ENCODE measurements at places on chromosomes 13 and 19.

GRCh38 chr19:34269081-34269480, 14.7 kb downstream of the GARRE1 start:
- peak; percentile 10 for DNase-seq

DNA sequence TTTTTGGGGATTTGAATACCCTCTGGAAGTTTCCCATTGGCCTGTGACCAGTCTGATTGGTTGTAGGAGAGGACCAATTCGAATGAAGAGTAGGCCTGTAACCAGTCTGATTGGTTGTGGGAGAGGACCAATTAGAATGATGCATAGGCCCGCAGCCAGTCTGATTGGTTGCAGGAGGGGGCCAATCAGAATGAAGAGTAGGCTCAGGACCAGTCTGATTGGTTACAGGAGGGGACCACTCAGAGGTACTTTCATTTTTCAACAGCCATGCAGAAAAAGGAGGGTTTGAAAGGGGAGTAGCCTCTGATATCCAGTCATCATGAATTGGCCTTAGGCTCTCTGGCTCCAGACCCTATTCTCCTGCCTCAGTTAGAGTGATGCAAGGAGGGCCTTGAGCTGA, 30.4 kb upstream of the SLC1A5 start:
- DNase-seq = peak; percentile 16

GRCh38 chr13:111129465-111130115, 14.5 kb downstream of the ARHGEF7 start:
- no peak for DNase-seq

DNA sequence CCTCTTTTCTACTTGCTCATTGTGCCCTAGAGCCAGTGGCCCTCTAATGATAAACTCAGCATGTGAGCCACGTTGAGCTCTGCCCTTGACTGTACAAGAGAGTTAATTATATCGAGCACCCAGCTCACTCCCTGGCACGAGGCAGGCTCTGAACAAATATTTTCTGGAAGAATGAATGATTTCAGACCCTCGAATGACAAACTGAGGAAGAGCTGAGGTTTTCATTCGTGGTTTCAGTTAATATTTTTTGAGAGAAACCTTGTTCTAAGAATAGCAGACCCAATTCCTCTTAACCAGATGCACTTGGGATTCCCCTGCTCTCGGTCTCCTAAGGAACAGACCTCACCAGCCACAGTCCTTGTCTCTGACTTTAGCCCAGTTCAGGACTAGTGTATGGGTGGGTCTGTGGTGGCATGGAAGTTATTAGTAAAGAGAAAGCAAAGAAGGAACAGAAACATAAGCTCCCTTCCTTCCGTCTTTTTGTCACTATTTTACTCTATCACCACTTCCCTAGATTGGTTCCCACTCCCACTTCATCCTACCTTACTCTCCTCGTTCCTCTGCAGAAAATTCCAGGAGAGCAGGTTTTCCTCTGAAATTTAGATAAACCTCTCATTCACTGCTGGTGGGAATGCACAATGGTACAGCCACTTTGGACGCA, 22.1 kb upstream of the WDFY2 start:
- DNase-seq = peak; percentile 27

GRCh38 chr13:43405457-43405856, 381.3 kb downstream of the ENOX1 start:
- DNase-seq = no peak

DNA sequence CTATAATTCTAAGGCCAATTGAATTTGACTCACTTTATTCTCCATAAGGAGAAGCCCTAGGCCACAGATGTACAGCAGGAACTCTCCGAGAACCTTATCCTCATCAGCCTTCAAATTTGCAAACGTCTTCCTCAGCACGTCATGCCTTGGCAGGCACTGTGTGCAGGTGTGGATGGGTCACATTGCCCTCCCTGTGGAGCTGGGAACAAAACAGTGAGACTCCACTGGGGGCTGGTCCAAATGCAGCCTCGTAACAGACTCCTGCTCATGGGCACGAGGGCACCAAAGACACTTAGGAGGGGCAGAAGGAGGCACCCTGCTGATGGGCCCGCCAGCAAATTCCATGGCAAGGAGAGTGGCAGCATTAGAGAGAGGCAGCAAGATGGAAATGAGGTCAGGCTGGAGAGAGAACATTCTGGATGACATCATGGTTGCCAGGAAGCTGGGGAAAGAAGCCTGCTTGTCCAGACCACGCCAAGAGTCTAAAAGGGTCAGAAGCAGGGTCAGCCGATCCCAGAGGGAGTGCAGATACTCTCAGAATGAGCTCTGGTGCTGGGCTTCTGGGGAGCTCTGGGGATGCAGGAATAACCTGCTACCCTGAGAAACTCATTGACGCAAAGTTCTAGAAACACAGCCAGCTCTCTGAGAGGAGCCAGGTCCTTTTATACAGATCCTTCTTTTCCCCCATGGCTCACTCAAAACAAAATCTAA, 242.2 kb downstream of the B3GLCT start:
- DNase-seq = no peak

- DNase-seq = peak; percentile 46
These were observed 11.0 kb downstream of the CYTH2 start for GRCh38 chr19:48480183-48480557.

DNA sequence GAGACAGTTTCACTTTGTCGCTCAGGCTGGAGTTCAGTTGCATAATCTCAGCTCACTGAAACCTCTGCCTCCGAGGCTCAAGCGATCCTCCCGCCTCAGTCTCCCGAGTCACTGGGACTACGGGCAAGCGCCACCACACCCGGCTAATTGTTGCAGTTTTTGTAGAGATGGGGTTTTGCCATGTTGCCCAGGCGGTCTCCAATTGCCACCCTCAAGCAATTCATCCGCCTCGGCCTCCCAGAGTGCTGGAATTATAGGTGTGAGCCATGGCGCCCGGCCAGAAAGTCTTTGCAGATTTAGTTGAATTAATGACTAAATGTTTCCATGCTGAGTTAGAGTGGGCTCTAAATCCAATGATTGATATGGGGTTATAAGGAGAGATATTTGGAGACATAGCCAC, 4.5 kb upstream of the CADM4 start:
- no peak for DNase-seq

DNA sequence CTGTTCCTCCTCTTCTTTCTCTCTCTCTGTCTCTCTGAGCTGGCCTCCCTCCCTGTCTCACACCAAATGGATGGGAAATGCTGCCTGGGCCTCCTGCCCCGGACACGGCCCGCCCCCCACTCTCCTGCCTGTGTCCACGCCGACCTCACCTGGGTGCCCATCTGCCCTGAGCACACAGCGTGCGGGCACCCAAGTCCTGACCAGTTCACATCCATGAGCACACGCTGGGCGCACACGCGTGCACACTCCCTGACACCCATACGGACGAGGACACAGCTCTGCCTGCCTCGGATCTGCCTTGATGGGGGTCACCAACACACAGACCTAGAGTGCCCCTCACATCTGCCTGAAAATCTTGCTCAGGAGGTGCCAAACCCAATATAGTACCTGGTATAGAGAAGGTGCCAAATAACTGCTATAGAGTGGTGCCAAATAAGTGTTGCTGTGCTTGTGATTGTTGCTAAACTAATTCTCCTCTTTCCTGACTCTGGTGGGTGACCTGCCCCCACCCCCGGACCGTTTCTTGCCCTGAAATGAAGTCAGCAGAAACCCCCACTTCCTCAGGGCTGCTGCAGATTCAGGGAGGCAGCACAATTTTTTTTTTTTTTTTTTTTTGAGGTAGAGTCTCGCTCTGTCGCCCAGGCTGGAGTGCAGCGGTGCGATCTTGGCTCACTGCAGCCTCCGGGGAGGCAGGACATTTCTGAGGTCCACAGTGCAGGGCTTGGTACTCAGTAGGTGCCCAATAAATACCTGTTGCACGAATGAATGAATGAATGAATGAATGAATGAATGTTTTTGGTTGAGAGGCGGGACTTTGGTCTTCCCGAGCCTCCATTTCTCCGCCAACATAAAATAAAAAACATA, 4.6 kb downstream of the NFIC start:
- DNase-seq = no peak

DNA sequence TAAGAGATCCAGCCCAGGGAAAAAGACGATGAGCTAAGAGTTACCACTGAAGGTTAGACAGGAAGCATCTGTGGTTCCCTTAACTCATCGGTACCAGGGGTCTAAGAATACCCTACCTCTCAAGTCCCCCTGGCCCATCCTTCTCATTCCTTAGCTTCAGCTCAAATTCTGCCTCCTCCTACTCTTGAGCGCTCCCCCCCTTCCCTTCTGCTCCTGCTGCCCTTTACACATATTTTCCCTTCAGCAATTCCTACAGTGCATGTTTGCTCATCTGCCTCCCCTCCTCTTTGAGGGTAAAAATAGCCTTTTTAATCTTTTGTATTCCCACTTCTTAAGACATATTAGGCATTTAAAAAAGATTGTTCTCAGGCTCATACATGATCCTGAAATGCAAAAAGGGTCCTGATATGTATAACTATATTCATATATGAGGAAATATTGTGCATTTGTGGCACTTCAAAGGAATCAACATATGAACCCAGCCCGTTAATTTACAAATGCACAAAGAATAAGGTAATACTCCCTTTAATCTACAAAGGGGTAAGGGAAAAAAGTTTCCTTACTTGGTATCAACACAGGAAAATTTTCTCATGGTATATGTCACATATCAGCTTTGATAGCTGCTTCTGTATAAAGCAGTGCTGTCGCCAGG, 33.1 kb downstream of the LNX2 start:
- DNase-seq = no peak

DNA sequence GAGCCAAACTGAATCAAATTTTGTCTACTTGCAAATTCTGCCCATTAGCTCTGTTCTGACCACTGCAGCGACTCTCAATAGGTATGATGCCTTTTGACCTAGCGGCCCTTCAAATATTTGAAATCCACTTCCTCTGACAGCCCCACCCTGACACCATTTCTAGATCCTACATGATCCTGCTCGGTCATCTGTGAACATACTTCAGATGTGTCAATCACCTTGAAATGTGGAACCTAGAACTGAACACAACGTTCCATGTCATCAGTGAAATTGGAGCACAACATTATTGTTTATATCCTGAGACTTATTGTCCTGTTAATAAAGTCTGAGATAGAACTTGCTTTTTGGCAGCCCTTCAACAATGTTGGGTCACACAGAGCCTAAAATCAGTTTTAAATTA, 98.2 kb downstream of the UBL3 start:
- DNase-seq = no peak

DNA sequence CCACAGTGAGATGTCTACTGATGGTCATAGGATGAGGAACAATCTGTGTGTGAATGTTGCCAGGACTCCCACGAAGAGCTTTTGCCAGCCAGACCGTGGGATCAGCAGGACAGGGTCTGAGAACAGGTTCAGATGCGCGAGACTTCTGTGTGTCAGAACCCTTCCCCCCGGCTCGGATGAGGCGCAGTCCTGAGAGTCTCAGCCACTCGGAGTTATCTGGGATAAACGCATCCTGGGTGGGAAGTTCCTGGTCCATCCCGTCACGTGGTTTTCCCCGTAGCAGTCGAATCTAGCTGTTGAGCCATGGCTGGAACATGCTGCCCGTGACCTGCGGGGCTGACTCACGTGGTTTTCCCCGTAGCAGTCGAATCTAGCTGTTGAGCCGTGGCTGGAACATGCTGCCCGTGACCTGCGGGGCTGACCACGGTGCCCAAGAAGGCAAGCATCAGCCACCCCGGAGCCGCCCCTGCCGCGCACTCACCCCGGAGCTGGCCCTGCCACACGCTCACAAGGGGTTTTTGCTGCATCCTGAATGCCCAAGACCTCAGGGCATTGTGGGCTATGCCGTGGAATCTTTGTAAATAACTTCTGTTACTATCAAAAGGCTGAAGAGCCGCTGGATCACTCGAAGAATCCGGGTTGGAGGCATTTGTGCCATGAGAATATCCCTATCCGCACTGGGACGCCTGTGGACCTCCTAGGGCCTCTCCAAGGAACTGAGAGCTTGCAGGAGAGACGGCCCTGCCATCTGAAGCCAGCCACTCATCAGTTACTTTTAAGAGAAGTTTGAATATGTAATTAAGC, 130.8 kb upstream of the MCF2L start:
- DNase-seq = no peak

GRCh38 chr13:46992383-46992952, 95.6 kb upstream of the HTR2A start:
- no peak for DNase-seq

DNA sequence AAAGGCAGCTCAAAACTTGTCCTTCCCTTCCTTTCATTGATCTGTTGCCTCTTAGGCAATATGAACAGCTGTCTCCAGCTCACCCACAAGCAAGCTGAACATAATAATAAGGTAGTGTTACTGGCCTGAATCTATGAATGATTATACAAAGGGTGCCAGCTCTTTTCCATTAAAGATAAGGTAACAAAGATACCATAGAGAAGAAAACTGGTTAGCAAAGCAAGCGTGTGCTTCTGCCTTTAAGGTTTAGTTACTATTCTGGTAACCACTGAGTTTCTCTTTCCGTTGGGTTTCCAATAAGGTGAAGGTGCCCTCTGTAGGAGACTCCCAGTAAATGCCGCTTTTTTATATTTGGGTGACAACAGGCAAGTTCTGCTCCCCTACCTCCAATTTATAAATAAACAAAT, 12.1 kb upstream of the DACH1 start:
- DNase-seq = no peak

DNA sequence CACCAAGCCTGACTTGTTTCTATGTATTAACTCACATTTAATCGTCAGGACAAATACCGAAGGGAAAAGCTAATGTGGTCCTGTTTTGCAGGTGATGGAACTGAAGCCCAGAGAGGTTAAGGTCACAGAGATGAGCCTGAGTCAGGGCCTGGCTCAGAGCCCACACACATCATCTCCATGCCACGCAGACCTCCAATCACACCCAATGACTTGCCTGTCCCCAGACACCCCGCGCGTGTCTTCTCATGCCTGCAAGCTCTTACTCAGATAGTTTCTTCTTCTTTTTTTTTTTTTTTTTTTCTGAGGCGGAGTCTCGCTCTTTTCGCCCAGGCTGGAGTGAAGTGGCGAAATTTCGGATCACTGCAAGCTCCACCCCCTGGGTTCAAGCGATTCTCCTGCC, 16.4 kb downstream of the SIX5 start:
- no peak for DNase-seq

GRCh38 chr19:14554382-14554812, 17.5 kb downstream of the NDUFB7 start:
- no peak for DNase-seq

DNA sequence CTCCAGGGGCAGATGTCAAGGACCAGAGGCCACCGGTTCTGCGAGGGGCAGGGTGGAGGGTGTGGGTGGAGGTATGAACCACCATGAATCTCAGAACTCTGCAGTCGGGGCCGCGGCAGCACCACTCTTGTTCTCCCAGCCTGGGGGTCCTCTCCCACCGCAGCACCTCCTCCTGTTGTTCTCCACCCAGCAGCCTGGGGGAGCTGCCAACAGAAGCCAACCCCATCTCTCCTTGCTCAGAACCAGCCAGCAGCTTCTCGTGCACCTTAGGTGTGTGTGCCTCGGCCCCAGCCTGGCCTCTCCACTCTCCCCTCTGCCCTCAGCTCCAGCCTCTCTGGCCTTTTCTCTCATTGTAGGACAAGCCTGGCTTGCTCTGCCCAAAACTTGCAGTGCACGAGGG, 31.9 kb upstream of the CCNE1 start:
- no peak for DNase-seq

- DNase-seq = no peak
These were observed 4.6 kb upstream of the ERFL start for GRCh38 chr19:41932720-41933332.

- DNase-seq = no peak
These were observed 304.9 kb downstream of the PCDH20 start for GRCh38 chr13:61110732-61111131.

- no peak for DNase-seq
These were observed 12.3 kb downstream of the CYP4F11 start for GRCh38 chr19:15922021-15922420.

GRCh38 chr13:51243832-51244231, 21.6 kb downstream of the FAM124A start:
- no peak for DNase-seq
